AG09309 (cell line): ENCODE measurements at places on chromosomes 3 and 15.

GRCh38 chr3:185976977-185977678 is 39.3 kb upstream of the TRA2B start:
- DNase-seq: no peak

GRCh38 chr3:189677667-189678066 is 46.5 kb downstream of the TP63 start:
- no peak for DNase-seq

GRCh38 chr3:142215106-142215505 is 10.3 kb downstream of the GK5 start:
- DNase-seq: no peak

- DNase-seq: no peak
Measured at GRCh38 chr3:71288269-71288930, 295.1 kb downstream of the FOXP1 start.

- no peak for DNase-seq
Measured at GRCh38 chr3:37093481-37093880, 80.9 kb downstream of the LRRFIP2 start.

DNA sequence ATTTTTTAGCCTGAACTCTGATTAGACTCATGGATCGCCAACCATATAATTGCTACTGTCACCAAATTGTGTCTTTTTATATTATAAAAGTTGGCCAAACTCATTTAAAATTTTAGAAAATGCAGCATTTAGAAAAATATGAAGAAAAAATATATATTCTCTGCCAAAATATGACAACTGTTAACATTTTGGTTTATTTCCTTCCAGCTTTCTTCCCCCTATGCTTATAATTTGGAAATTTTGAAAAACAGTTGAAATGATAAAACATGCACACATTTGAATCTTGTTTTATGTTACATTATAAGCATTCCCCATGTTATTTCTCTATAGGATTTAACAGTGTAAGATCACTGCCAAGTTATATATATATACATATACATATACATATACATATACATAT is 1112.8 kb downstream of the TUSC7 start:
- no peak for DNase-seq

DNA sequence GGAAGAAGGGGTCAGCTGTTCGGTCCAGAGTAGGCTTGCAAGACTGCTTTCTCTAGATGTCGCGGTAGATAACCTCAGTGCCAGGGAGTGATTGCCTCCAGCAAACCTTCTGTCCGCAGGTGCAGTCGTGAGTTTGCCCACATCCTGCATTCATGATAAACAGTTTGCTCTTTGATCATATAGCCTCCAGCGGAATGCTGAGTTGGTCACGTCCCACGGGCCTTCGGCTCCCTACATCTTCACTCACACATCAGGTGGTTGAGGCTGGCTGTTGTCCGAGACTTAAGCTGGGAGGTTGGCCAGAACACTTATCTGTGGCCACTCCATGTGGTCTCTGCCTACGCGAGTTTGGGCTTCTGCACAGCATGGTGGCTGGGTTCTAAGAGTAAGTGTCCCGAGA is 62.1 kb upstream of the NR2C2 start:
- DNase-seq: no peak

DNA sequence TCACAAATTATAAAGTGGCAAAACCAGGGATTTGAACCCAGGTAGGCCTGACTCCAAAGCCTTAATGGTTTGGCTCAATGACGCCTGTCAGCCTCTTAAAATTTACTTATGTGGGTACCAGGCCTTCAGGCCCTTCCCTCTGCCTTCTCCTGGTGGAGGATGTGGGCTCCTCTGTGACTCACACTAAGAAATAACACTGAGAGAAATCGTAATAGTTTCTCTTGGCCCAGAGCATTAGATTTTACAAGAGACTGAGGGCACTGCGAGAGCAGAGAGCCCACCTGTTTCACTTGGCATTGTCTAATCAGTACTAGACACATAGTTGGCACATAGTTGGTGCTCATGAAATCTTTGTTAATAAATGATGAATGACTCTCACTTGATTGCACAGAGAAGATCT is 505.2 kb downstream of the SHQ1 start:
- peak; percentile 11 for DNase-seq

- DNase-seq: peak; percentile 20
Measured at GRCh38 chr15:77180757-77181156, 109.8 kb upstream of the TSPAN3 start.

GRCh38 chr15:31867536-31868442 is 162.5 kb upstream of the CHRNA7 start:
- DNase-seq: no peak
